ENCODE measurements at places on chromosomes 1 and 21.

DNA sequence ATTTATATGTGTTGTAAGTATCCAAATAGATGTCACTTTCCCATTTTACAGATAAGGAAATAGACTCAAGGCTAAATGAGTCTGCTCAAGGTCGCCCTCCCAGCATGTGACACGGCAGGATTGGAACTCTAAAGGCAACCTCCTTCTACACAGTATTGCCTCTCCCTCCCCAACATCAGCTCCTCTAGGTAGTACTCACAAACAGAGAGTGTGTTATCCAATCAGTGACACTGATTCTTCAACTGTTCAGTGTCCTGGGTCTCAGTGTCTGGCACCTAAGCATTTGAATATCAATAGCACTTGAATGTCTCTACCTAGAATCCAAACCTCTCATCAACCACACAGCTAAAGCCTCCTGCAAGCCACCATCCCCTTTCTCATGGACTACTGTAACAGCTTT, 87.1 kb downstream of the DAB1 start:
- no peak for DNase-seq

DNA sequence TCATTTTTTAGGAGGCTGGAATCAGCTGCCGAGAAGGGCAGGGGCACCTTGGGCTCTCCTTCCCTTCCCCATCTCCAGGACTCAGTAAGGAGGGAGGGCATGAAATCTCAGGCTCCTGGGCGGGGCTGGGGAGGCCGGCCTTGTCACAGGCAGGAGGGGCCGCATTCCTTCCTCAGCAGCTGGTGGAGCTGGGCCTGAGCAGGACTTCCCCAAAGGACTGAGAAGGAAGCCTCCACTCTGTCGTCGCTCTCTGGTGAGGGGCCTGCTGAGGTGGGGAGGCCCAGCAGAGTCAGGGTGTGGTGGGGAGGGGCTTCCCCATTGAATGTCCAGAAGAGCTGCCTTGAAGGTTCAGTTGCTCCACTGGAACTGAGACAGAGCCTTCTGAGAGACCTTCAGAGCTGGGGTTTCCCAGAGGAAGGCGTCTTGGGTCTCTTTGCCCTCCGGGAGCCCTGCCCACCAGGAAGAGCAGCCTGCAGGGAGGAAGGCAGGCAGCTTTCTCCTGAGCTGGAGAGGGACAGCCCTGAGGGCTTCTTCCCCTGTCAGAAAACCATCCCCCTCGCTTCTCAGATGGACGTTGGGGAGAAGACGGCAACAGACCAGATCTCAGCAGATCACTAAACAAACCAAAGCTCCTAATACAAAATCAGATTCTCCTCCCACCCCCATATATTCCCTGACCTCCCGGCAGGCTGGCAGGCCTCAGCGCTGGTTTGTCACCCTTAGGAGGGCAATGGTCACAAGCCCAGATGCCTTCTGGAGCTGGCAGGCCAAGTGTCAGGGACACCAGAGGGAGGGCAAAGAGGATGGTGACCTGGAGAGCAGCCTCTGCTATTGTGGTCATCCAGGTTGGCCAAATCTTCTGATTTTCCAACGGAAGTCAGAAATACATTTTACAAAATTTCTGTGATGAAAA, 10.7 kb downstream of the KCNA10 start:
- DNase-seq, result no peak

GRCh38 chr1:181033799-181034451, at the start of gene MR1:
MR1 (plus strand) TSS chr1:181033983; CDS start chr1:181034008, 25 bp downstream.
- DNase-seq, result peak; percentile 38

- DNase-seq, result no peak
Observed at GRCh38 chr1:20603504-20604464, 14.9 kb downstream of the CDA start.

DNA sequence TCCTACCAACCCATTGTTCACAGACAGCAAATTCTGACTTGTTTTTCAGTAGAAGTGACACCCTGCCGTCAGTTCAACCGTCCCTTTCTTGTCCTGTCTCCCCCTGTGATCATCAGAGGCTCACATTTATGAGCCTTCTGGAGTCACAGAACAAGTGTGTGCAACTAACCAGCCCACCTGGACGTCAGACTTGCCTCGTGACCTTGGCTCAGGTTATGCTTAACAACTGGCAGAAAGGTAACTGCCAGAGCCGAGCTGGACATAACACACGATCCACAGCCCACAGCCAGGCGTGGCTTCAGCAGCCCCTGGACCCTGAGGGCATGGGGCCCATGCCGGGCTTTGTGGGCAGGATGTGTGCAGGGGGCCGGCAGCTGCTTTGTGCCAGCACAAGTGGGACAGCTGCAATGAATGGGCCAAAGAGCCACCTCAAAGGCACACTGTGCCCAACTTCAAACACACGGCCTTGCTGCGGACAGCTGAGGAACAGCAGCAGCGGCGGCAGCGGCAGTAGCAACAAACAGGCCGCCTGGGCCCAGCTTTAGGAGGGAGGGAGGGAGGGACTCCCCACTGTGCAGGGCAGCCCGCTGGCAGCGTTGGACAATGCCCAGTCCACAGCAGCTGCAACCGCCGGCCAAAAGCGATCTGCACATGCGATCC, 103.9 kb downstream of the ZBTB18 start:
- DNase-seq, result no peak

GRCh38 chr1:176987016-176987415, 177.5 kb downstream of the ASTN1 start:
- DNase-seq, result no peak

DNA sequence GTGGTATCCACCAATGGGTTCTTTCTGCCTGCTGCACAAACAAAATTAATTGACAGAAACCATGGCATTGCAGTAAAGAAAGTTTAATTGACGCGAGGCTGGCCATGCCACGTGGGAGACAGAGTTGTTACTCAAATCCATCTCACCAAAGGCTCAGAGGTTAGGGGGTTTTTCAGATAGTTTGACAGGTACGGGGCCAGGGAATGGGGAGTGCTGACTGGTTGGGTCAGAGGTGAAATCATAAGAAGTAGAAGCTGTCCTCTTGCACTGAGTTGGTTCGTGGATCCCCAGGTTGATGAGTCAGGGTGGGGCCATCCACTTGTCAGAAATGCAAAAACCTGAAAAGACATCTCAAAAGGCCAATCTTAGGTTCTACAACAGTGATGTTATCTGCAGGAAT, 941 bp upstream of the TBCE start:
- no peak for DNase-seq

GRCh38 chr1:70485624-70486023, 74.6 kb downstream of the CTH start:
- DNase-seq, result no peak

- no peak for DNase-seq
Observed at GRCh38 chr1:31063631-31064030, 1.9 kb downstream of the PUM1 start.
